ENCODE measurements at places on chromosomes 1 and 21.

DNA sequence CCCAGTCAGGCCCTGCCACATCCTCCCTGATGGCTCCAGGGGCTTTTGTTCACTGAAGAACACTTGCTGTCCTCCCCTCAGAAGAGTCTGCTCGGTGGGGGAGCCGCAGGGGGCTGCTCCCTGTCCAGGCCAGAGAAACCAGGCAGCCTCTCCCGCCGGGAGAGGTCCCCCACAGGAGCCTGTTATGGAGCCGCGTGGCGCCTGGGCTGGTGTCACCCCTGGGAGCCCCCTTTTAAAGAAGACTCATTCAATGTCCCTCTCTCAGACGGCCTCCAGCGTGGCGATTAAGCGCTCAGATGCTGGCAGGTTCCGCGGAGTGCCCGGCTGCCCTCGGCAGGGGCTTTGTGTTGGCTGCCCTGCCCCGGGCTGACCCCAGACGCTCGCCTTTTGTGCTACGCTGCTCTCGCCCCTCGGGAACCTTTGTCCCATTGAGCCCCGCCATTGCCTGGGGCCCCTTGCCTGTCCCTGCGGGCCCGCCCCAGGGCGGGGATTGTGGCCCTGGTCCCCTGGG lies 43.1 kb downstream of the SKI start:
- no peaks in the 10 kb centered on the region for H3K36me3 ChIP-seq
- no peak overlapping the region for H3K4me3 ChIP-seq
- H3K4me1 ChIP-seq: no peaks in the 10 kb centered on the region
- no peak for DNase-seq

GRCh38 chr1:113281550-113281949 lies 108.8 kb upstream of the MAGI3 start:
- H3K4me1 ChIP-seq: no peaks in the 10 kb centered on the region
- H3K36me3 ChIP-seq: no peaks in the 10 kb centered on the region
- no peak overlapping the region for H3K27ac ChIP-seq
- no peak for DNase-seq
- no peak overlapping the region for H3K4me3 ChIP-seq

GRCh38 chr1:226654668-226655055 lies 84.4 kb downstream of the ITPKB start:
- H3K4me3 ChIP-seq: peak overlapping the region; percentile 69
- H3K27ac ChIP-seq: peak overlapping the region; percentile 92
- no peaks in the 10 kb centered on the region for H3K27me3 ChIP-seq
- H3K36me3 ChIP-seq: no peaks in the 10 kb centered on the region

DNA sequence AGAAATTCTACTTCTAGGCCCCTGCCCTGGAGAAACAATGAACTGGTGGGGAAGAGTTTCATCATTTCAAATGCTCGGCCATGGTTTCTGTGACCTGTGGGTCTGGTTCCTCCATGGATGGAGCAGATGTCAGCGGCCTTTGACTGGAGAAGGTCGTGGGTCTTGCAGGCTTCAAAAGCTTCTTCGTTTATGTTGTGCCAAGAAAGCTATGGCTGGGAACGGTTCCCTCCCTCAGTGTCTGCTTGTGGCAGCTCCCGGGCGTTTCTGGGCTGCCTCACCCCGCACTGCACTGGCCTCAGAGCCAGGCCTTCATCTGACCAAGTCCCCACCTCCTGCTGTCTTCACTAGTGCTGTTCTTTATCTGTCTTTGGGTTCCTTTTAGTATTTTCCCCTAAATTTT lies 46.4 kb upstream of the POFUT2 start:
- H3K27ac ChIP-seq: no peak overlapping the region
- no peaks in the 10 kb centered on the region for H3K4me1 ChIP-seq
- H3K36me3 ChIP-seq: no peaks in the 10 kb centered on the region

- peak overlapping the region; percentile 47 for H3K4me3 ChIP-seq
- H3K4me1 ChIP-seq: peaks cover 14% of the 10 kb centered on the region
- no peak overlapping the region for H3K27ac ChIP-seq
- H3K36me3 ChIP-seq: no peaks in the 10 kb centered on the region
- peak; percentile 83 for DNase-seq
Observed at GRCh38 chr1:59759156-59759925, 55.4 kb upstream of the HOOK1 start.

GRCh38 chr1:161792740-161793139 lies 26.6 kb downstream of the ATF6 start:
- no peaks in the 10 kb centered on the region for H3K27me3 ChIP-seq
- H3K27ac ChIP-seq: no peak overlapping the region
- H3K4me3 ChIP-seq: no peak overlapping the region
- H3K4me1 ChIP-seq: peaks cover 18% of the 10 kb centered on the region
- H3K36me3 ChIP-seq: peaks cover 24% of the 10 kb centered on the region
- peak; percentile 85 for DNase-seq

GRCh38 chr1:9730096-9730901 lies 78.8 kb downstream of the PIK3CD start:
- no peak overlapping the region for H3K4me3 ChIP-seq
- no peak overlapping the region for H3K27ac ChIP-seq
- H3K27me3 ChIP-seq: no peaks in the 10 kb centered on the region

GRCh38 chr1:25779894-25780293 lies 20.1 kb upstream of the SELENON start:
- H3K27me3 ChIP-seq: no peaks in the 10 kb centered on the region
- no peak overlapping the region for H3K27ac ChIP-seq
- no peak for DNase-seq
- H3K36me3 ChIP-seq: no peaks in the 10 kb centered on the region
